ENCODE measurements at places on chromosomes 2 and 18.

DNA sequence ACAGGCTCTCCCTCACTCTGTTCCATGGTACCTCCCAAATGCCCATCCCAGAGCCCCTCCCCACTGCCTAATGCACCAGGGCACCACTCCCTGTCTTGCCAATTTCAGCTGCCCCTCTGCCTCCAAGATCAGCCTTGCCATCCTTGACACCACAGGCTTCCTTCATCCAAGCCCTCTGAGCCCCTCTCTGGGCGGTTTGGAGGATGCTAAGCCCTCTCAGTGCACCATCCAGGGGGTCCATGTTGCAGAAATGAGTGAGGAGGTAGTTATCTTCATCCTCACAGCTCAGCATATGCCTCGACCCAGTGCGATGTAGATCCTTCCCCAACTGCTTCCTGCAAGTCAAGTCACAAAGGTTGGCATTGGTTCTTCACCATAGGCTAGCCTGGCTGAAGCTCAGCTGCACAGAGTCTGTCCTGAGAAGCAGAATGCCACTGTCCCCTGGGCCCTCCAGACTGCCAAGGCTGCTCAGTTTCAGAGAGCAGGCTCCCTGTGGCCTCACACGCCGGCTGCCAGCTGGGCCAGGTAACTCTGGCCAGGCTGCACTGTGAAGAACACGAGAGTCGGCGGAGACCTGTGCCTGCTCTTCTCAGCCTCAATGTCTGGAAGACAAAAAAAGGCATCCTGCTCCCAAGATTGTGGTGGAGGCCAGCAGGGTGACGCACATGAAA, 9.9 kb upstream of the MAP3K2 start:
- no peak for DNase-seq

DNA sequence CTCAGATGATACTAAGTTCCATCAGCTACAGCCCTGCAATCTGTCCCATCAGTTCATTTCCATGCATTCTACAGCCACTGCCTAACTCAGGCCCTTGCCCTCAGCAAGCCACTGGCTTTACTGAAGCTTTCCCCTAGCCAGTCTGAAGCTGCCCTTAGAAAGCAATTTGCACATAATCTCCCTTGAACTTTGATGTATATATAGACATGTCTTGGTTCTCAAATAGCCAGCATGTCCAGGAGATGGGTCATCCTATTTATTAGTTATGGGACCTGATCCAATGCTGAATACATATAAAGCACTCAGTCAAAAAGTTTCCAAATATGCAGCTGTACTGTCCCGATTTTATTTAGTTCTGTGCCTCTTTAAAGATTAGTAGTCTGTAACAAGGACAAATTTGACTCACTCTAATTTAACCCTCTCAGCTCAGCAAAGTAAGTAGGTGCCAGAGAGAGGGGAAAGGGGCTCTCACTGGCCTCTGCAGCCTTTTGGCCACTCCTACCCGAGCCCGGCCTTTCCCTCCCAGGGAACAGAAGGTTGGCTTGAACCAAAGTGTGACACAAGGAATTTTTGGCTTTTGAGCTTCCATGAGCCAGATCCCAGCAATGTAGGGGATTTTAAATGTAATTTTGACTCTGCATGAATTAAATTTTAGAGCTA, 70.7 kb downstream of the CCDC93 start:
- peak; percentile 77 for DNase-seq

DNA sequence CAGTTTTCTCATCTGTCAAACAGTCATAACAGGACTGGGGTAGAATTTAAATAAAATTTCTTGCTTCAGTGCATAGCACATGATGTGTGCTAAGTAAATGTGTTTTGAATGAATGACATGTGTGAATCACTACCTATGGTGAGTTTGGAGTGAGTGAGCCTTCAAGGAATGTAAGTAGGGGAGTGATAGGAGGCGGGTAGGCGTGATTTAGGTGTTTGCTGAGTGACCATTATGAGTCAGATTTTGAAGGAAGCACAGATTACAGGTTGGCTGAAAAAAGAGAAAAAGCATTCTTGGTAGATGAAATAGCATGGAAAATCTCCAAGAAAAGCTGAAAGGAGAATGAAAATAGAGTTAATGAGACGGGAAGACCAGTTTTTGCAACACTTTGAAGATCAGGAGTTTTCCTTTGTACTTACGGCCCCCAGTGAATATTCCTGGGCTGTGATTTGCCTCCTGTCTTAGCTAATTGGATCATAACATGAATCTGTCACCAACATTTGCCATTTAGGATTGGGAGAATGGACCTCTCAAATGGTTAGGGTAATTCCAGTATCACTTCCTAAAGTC, 136.9 kb upstream of the GATA6 start:
- peak; percentile 50 for DNase-seq

GRCh38 chr2:224059178-224059577, 20.1 kb upstream of the SERPINE2 start:
- no peak for DNase-seq

DNA sequence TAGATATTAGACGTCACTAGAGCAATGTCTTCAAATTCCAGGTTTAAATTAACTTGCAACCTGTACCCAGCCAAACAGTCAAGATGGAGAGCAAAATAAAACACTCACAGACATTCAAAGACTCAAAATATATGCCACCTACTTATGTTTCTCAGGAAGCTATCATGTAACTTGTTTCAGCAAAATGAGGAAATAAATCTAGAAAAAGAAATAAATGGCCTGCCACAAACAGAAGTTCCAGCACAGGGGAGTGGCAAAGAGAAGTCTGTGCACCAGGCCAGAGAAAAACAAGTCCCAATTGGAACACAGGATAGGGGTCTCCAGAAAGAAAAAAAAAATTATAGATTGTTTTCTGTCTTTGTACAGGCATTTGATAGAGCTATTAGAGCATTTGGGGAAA, 96.7 kb downstream of the LRP2 start:
- DNase-seq, result no peak

DNA sequence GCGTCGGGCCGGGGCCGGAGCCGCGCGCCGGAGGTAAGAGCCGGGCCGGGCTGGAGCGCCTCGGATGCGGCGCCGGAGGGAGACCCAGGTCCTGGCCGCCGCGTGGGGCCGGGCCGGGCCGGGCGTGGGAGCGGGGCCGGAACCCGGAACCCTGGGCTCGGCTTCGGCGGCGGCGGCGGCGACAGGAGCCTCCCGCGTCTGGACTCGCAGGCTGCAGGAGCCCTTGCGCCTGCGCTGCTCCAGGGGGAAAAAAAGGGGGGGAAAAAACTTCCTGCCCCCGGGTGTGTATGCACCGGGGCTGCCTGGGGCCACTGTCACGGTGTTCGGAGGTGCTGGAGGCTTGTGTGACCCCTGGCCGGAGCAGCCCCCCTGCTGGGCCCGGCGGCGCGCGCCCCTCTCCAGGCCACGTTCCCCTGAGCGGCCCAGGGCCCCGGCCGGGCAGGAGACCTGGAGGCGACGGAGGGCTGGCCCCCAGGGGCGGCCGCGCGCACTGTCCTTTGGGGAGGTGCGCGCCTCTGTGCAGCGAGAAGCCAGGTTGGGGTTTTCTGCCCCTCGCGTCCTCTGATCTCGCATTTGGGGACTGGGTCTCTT, 864 bp downstream of the KLHL29 start:
- no peak for DNase-seq

- DNase-seq, result no peak
Measured at GRCh38 chr18:13377496-13377895, 158.9 kb downstream of the LDLRAD4 start.

- DNase-seq, result no peak
Measured at GRCh38 chr2:10240911-10241610, 61.6 kb upstream of the HPCAL1 start.

GRCh38 chr18:30903566-30903965, 139.0 kb downstream of the DSC3 start:
- no peak for DNase-seq

- no peak for DNase-seq
Measured at GRCh38 chr2:54206596-54206995, 49.4 kb downstream of the TSPYL6 start.

DNA sequence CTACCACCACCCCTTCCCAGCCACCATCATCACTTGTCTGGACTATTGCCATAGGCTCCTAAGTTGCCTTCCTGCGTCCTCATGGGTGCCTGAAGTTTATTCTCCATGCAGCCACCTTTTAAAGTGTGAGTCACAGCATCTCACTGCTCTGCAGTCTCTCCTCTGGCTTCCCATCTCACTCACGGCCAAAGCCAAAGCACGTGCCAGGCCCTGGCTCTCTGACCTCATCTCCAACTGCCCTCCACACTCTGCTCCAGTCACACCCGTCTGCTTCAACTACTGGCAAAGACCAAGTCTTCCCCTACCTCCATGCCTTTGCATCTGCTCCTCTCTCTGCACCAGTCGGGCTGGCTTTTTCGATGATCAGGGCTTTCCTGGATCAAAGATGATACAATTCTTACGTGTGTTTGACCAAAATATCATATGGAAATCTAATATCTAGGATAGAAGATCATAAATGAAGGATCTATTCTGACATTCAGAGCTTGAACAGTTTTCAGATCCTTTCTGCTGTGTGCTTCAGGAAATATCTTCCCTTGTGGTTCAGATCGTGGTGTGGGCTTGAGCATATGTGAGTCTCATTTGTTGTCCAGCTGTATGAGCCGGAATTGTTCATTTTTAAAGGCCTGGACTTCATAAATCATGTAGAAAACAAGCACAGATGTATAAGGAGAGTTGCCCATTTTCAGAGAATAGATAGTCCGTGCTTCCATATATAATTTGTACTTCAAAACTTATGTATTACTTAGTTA, 175.6 kb downstream of the PRKCE start:
- DNase-seq, result peak; percentile 45

DNA sequence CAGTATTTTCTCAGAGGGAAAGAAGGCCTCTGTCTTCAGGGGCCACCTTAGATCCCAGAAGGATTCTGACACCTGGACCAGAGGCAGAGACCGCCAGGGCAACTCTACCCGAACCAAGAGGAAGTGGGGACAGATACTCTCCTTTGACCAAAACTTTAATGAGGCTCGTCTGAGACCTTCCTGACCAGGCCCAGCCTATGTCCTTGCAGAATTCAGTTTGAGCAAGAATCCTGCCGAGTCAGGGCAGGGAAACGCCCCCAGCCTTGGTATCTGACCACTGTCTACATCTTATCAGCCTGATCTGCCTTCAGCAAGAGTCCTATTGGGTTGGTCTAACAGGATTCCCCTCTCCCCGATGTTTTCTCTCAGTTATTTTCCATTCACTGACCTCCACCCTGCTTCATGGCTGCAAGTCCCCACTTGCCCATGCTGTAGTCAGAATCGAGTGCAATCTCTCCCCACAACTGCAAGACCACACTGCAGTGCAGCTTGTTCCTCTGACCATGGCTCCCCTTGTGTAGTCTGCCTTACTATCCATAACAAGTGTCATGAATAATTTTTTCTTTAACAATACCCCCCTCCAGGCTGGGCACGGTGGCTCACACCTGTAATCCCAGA, 95.0 kb downstream of the MSH2 start:
- no peak for DNase-seq

DNA sequence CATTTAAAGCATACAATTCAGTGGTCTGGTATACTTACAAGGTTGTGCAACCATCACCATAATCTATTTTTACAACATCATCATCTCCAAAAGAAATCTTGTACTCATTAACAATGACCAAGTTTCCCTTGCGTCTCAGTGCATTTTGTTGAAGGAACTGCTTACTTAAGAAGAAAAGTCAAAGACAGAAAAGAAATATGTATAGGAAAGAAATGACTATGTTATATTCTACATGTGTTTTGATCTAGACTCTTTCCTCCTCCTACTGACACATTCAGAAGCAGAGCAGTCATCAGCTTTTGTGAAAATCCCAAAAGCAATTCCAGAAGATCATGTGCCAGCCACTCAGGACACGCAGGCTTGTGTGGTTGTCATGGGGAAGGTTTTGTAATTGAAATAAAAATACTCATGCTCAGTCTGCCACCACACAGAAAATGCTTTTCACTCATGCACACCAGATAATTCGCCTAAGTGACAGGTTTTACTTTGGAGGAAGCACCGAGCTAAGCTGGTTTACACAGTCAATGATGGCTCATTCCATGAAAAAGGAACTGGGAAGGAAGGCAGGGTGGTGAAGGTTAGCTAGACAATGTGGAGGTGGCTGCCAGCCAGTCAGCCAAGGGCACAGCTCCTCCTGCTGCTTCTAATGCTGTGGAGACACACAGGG, 158.5 kb upstream of the REV1 start:
- peak; percentile 66 for DNase-seq

- DNase-seq, result no peak
Measured at GRCh38 chr2:239146741-239147181, 254.1 kb downstream of the HDAC4 start.

- DNase-seq, result no peak
Measured at GRCh38 chr2:142038826-142039225, 92.0 kb downstream of the LRP1B start.

- DNase-seq, result no peak
Measured at GRCh38 chr2:12180031-12180430, 433.6 kb downstream of the LPIN1 start.

DNA sequence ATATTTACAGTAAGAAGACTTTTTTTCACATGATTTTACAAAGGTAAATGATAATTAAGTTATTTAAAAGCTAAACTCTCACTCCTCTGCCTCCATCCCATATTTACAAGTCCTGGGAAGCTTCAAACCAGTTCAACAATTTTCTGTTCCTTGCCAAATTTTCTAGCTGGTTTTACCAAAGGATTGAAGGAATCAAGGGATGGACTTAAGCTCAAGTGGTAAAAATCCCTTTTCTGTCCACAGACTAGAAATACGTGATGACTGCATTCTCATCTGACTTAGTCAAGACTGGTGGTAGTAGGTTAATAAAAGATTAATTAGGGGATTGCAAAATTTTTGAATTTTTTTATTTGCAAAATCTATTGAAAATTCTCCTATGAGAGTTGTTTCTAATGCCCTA, 297.3 kb downstream of the MTX2 start:
- DNase-seq, result no peak
